Effector CD8-positive, alpha-beta T cell (primary cell): ENCODE measurements at places on chromosomes 4 and X.

DNA sequence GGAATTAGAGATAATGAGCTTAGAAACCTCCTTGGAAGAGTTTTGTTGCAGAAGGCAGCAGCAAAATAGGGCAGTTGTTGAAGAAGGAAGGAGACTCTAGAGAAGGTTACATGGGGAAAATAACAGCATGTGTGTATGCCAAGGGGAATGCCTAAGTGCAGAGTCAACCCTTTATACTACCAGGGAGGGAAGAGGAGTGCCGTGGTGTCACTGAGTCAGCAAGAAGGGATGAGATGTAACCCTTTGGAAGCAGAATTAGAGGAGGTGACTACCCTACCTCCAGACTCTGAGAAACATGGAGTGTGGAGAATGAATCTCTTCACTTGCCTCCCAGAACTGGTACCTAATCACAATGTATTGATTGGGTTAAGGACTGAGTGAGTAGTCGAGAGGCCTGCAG lies 6.7 kb upstream of the GABRE start:
- no peak for DNase-seq

GRCh38 chr4:98343626-98344025 lies 82.4 kb downstream of the RAP1GDS1 start:
- DNase-seq = no peak

DNA sequence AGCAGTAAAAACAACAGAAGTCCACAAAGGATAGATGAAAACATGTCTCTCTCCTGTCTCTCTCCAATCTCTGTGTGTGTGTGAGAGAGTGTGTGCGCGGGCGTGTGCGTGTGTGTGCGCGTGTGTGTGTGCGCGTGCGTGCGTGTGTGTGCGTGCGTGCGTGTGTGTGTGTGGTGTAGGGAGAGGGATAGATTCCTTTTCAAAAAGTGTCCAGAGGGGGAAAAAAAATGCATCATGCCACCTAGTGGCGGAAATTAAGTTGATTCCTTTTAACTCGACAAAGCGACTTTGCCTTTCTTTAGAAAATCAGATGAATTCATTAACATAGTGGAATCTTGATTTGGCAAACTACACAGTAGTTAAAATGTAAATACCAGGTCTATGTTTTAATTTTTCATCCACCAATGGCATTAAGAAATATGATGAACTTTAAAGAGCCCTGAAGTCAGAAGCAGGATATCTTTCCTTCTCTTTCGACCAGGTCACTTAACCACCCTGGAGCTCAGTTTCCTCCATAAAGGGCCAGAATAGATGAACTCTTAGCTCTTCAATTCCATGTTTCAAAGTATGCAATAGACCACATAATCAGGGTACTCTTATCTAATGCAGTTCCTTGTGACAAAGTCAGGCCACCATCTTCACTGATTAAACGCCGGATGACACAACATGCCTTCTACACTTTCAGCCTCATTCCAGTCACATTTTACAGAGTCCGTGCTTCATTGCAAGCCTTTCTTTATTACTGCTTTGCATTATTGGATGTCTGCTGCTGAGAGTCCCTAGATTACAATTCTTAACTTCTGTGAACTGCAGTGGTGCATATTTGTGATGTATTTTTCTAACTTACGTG lies 162.8 kb downstream of the FBXO8 start:
- no peak for DNase-seq

- DNase-seq = no peak
Observed at GRCh38 chr4:7932287-7932686, 7.4 kb downstream of the AFAP1 start.

GRCh38 chr4:189046642-189047041 lies 894.0 kb upstream of the FRG1 start:
- DNase-seq = no peak

- DNase-seq = no peak
Observed at GRCh38 chr4:90306810-90307209, 179.6 kb downstream of the CCSER1 start.

GRCh38 chrX:9942086-9942485 lies 25.1 kb upstream of the CLDN34 start:
- no peak for DNase-seq
